ENCODE measurements at places on chromosomes 4 and X. TPM values are rescaled to one million over a fixed set of nuclear protein-coding genes. Genes with fewer than 3 reads are reported as not detected.

CXCL6 gene
- total RNA-seq = not detected

PRDM5 gene
- 5.3 TPM for total RNA-seq

GAGE2A gene
- total RNA-seq = not detected

AFM gene
- not detected for total RNA-seq

CPLX1 gene
- 0.44 TPM for total RNA-seq

XAGE2 gene
- total RNA-seq = not detected

PLAC1 gene
- 0.75 TPM for total RNA-seq

Data from A549 treated with GW870086 at 1 μM for 4 hours (cell line).